ENCODE measurements at places on chromosomes 7 and 10.

DNA sequence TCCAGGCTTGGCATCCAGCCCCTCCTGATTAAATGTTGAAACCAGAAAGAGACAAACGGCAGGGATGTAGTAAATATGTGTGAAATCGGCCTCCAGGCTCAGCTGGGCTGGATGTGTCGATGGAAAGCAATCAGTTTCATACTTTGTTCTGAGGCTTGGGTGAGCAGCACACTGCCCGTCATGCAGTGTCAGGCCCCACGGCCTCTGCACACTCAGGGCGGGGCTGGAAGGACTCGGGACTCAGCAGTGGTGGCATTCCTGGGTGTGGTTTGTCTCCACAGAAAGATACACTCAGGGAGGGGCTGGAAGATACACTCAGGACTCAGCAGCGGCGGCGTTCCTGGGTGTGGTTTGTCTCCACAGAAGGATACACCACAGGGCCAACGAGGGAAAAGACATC lies 22.0 kb downstream of the ADGRA1 start:
- DNase-seq = no peak

DNA sequence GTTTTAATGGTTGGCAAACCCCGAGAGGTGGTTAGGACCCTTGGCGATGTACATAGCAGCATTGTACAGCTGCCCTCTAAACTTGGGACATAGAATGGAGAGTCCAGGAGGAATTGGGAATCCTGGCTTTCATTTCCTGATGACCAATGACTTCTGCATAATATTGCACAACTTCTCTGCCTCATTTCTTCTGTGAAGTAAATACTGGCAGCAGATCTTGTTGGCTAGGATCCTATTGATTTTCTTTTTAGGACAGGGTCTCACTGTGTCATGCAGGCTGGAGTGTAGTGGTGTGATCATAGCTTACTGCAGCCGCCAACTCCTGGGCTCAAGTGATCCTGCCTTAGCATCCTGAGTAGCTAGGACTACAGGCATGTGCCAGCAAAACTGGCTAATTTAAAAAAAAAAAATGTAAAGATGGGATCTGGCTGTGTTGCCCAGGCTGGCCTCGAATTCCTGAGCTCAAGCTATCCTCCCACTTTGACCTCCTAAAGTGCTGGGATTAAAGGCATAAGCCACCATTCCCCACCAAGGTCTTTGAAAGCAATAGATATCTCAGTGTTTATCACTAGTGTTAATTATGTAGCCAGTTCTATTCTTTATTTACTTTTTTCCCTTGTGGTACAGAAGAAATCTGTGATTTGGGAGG lies 58.1 kb downstream of the PODXL start:
- no peak for DNase-seq

DNA sequence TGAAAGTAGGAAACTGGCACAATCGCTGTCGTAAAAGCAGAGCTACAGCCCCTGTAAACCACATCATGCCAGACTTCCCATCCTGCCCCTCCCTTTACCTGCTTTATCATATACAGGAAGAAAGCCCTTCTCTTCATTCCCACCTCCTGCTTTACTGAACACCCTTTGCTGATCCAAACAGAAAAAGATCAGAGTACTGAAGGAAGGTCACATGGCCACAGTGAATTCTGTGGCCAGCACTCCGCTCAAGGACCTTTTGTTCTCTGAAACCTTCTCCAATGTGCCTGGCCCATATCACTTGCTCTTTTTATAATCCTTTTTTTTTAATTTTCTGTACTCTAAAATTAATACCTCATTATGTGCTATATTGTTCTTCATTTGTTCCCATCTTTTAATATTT lies 108.8 kb upstream of the LRGUK start:
- DNase-seq = no peak

- DNase-seq = no peak
Measured at GRCh38 chr7:28187012-28187411, 6.4 kb upstream of the JAZF1 start.

DNA sequence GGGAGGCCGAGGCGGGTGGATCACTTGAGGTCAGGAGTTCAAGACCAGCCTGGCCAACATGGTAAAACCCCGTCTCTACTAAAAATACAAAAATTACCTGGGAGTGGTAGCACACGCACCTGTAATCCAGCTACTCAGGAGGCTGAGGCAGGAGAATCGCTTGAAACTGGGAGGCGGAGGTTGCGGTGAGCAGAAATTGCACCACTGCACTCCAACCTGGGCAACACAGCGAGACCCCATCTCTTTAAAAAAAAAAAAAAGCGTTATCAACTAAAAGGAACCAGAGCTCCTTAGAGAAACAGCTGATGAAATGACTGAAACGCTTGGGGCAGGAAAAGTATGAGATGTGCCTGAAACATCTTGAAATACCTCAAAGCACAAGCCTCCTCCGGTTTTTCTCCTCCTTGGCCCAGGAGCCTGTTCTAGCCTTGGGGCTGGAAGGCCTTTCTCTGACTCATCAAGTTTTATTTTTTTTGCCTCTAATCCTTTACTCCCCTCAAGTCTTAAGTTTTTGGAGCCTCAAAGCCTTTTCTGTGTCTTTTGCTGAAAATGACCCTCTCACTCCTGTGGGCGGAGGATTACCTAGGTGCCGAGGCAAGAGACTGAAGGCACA lies 2.6 kb upstream of the METTL27 start:
- no peak for DNase-seq

DNA sequence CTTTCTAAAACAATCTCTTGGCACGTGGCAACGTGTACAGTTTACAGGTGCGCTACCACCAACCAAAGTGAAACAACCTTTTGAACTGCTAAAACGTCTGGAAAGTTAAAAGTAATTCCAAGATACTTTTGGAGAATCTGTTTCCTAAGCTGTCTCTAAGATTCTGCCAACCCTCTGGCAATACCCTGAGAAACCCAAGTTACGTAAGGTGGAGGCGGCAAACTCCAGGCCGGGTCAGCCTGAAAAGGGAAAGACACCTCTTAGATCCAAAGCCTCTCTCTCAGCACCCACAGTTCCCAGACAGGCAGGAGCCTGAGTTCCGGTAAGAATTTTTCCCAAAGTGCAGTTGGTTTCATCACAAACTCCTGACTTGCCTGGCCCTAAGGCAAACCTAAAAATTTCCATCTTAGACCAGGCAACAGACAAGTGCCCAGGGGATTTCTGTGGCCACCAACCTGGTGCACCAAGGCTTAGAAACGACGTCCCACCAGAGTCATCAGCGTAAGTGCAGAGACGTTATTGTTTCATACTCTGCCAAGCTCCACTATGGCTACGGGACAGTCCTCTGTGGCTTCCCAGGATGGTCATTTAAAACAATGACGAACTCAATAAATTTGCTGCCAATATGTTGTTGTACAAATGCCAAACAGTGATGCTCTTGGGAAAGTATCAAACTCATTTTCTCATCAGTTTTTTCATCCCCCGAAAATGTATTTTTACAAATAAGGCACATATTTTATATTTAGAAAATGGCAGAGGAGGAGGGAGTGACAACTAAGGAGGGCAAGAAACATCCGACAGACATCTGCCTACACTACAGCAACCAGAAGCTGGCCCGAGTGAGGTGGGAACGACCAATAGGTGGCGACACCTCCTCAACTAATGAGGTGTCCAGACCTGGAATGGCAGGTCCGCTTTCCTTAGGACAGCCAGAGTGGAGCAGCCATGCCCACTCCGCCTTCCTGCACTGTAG lies 205.8 kb upstream of the FRMD4A start:
- peak; percentile 43 for DNase-seq

GRCh38 chr10:50987934-50988333 lies 86.4 kb upstream of the PRKG1 start:
- DNase-seq = no peak

DNA sequence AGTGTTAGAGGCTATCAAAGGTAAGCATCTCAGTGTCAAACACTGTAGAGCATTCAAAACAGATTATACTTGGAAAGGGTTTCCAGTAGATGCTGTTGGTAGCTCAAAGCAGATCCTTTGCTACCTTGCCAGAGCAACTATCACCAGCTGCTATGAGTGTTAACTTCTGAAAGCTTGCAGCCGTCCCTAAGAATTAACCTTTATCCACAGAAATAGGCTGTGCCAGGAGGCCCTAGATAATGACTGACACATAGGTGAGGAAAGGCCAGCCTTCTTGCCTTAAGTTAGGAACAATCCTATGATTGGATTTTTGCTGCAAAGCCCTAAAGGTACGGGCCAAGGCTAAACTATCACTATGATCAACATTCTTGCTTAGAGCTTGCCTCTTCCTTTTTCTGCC lies 263.2 kb downstream of the DGKB start:
- DNase-seq = no peak

- DNase-seq = no peak
Measured at GRCh38 chr7:130356876-130357611, 12.4 kb downstream of the CPA5 start.

DNA sequence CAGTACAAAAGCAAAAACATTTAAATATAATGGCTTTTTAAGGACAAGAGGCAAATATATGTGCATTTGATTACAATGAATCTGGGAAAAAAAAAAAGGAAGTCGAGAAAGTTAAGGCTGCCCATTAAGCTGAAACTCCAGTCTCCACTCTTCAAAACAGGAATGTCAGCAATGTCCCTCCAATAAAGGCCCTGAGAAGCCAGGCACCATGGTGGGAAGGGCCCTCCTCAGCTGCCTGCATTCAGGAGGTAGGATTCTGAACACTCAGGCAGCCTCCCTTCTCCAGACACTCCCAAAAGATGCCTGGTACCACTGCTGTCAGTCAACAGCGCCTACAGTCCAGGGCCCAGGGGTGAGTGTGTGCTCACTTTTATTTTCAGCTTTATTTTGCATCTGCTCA lies 121.3 kb upstream of the MGMT start:
- no peak for DNase-seq

GRCh38 chr10:85421421-85421820 lies 945.2 kb downstream of the GRID1 start:
- no peak for DNase-seq

GRCh38 chr10:125816548-125816947 lies 6.5 kb downstream of the UROS start:
- DNase-seq = no peak

Measured in D721Med (cell line).